ENCODE measurements at places on chromosomes 6 and 20.

GRCh38 chr20:24990810-24991252, 1.7 kb downstream of the APMAP start:
- no peak for DNase-seq

- no peak for DNase-seq
Measured at GRCh38 chr6:35534407-35535170, 21.9 kb upstream of the TULP1 start.

GRCh38 chr20:35299780-35300179, 7.6 kb upstream of the FAM83C start:
- no peak for DNase-seq

DNA sequence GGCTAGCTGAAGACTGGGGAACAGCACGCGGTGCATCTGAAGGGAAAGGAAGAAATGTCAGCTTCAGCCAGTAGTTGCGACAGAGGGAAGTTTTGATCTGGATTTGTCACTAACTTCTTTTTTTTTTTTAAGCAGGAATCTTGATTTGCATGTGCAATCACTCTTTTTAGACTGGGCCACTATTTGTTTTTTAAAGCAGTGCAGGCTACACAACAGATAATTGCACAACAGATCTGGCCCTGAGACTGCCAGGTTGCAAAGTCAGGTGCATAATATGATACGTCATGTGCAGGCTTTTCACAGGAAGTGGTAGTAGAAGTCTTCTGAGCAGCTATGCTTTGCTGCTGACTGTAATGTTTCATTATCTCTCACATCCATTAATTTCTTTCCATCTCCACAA, 13.5 kb downstream of the PFDN4 start:
- no peak for DNase-seq

GRCh38 chr6:121838842-121839241, 403.4 kb downstream of the GJA1 start:
- DNase-seq, result no peak

DNA sequence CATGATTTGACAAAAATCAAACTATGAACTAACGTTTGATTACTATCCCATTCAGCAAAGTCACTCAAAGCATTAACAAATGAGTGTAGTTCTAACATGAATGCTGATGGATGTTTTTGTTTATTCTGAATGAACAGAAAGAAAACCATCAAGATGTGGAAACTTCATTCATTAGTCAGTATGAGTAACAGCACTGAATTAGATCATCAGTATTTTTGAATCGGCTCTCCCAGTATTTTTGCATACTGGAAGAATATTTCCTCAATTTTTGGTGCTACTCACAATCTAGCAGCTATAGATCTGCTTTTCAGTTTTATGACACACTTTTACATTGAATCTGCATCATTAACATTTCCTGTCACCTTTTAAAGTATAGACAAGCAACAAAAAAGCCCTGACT, 63.8 kb upstream of the CD83 start:
- no peak for DNase-seq

- DNase-seq, result no peak
Measured at GRCh38 chr6:13916230-13916944, 8.4 kb upstream of the RNF182 start.

GRCh38 chr20:43189554-43190331, at the start of gene PTPRT:
PTPRT (minus strand) TSS chr20:43189906; CDS start chr20:43189733, 173 bp downstream.
- no peak for DNase-seq
